Activated CD4-positive, alpha-beta T cell treated with anti-CD3 and anti-CD28 coated beads, Interleukin-2, amount 50 U/mL, for 16 hours (primary cell): ENCODE measurements at places on chromosomes 11 and 22.

- peak; percentile 84 for DNase-seq
These were observed 1.2 kb upstream of the RASGRP2 start for GRCh38 chr11:64745189-64745520.

DNA sequence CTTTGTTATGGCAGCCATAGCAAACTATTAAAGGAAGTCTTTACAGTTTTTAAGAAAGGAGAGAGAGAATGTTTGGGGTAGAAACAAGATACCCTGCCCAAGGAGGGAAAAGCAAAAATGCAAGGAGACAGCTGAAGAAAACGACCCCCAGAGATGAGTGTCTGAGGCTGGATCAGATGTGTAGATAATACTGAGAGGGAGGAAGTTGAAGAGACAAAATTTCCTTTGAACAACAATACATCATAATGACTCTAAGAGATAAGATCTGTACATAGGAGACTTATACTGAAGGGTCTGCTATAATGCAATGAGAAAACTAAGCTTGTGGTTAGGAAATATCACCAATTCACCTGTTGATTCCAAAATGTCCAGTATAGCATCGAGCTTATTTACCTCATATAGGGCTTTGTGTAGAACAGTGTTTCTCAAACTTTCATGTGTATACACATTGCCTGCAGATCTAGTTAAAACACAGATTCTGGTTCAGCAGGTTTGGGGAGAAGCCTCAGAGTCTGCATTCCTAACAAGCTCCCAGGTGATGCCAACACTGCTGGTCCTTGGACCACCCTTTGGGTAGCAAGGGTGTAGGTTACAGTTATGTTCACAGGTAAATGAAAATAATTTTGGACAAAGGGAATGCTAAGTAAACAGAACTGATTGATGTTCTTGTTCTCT lies 5.8 kb upstream of the CEP295 start:
- DNase-seq: no peak

GRCh38 chr11:62925308-62925707 lies 4.1 kb upstream of the CHRM1 start:
- no peak for DNase-seq

DNA sequence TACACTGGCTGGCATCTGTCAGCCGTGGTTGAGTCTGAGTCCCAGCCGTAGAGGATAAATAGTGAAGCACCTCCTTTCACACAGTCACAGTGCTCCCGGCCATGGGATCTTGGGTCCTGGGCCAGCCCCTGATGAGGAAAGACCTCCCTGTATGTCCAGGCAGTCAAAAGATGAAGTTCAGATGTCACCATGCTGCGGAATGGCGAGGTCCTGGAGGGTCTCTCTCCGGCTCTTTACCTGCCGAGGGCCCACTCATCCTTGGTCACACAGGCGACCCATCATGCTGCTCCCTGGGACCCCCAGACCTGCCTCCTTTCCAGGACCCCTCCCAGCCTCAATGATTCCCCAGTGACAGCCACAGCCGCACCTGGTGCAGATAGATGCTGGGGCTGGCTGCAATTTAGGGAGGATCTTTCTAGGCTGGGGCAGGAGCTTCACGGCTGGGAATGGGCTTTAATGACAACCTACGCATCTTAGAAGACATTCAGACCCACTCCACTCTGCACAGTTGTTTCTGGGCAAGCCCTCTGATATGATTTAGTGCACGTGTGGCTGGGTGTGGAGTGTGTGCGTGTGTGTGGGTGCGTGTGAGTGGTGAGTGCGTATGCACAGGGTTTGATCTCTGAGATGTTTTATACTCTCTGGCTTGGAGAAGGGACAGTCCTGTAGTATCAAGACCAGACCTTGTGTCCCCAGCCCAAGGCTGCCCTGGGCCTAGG lies 79.7 kb downstream of the FBLN1 start:
- no peak for DNase-seq

DNA sequence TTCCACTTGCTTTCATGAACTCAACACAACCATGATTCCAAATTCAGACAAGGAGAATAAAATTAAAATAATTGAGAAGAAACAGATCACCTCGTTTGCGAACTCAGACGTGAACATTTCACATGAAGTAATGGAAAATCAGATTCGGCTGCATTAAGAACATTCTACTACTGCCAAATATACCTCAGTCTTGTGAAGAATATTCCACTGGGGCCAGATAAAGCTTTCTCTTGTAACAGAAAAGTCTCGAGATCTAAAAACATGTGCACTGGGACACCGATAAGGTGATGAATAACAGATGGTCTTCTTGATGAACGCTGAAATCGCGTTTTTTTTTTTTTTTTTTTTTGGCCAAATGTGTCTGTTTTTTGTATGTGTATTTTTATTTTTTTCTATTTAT lies 761.1 kb downstream of the BRD1 start:
- DNase-seq: no peak

DNA sequence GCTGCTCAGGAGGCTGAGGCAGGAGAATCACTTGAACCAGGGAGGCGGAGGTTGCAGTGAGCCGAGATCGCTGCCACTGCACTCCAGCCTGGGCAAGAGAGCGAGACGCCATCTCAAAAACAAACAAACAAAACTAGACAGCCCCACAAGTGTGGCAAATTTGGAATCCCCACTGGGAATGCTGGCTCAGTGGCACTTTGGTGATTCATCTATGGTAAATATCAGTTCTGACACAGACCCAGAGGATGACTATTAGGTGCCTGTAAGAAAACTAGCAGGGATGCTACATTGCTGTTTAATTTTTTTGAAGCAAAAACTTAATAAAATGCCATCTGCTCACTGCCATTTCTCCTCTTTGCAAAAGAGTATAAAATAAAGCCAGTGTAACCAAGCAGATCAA lies 107.9 kb downstream of the NAT10 start:
- no peak for DNase-seq

DNA sequence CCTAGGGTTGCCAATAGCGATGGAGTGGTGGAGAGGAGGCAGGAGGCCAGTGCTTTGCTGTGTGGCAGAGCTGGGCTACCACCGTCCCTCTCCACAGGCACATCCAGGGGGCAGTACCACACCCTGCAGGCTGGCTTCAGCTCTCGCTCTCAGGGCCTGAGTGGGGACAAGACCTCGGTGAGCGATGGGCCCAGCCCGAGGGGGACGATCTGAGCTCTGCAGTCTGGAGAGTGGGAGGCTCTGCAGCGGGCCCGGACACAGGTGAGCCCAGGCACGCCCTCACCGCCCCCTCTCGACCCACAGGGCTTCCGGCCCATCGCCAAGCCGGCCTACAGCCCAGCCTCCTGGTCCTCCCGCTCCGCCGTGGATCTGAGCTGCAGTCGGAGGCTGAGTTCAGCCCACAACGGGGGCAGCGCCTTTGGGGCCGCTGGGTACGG lies 2.5 kb downstream of the PKP3 start:
- DNase-seq: no peak

DNA sequence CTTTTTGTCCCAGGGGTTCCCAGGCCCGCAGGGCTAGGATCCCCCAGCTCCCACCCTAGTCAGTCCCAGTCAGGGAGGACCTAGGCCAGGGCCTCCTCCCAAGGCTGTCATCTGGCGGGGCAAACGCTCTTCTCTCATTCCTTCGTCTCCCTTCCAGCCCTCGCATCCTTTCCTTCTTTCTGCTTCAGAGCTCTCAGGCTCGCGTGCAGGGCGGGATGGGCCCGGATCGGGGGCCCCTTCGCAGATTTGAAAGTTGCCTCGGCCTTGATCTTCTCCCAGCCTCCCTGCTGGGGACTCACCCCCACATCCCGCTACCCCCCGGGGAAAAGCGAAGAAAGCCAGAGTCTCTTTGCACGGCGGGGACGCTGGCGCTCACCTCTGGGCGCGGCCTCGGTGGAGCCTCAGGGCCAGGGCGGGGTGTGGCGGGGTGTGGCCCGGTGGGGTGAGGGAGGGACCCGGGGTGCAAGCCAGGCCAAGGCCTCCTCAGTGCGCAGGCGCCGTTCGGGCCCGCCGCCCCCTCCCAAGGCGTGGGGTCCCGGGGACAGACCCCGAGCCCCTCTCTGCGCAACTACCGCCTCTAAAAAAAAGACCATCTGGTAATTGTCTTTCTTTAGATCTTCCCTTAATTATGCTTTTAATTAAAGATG lies 14.8 kb upstream of the PAX6 start:
- DNase-seq: no peak

GRCh38 chr11:116114198-116114651 lies 610.0 kb upstream of the CADM1 start:
- DNase-seq: no peak

DNA sequence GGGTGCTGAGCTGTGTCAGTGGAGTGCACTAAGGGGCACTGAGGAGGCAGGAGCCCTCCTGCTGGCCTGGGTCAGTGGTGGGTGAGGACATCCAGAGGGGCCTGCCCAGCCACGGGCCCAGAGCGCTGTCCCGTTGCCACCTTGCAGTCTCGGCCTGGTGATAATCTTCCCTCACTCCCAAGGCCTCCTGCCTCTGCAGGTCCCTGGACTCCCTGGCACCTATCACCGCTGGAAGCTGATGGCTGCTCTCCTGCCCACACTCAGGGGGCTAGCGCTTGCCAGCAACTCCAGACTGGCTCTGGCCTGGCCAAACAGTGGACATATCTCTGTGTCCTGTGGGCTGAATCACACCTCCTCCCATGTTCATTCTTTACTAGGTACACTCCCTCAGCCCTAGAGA lies 86.5 kb upstream of the PITPNB start:
- DNase-seq: no peak

GRCh38 chr22:27748349-27748748 lies 53.2 kb downstream of the MN1 start:
- no peak for DNase-seq

DNA sequence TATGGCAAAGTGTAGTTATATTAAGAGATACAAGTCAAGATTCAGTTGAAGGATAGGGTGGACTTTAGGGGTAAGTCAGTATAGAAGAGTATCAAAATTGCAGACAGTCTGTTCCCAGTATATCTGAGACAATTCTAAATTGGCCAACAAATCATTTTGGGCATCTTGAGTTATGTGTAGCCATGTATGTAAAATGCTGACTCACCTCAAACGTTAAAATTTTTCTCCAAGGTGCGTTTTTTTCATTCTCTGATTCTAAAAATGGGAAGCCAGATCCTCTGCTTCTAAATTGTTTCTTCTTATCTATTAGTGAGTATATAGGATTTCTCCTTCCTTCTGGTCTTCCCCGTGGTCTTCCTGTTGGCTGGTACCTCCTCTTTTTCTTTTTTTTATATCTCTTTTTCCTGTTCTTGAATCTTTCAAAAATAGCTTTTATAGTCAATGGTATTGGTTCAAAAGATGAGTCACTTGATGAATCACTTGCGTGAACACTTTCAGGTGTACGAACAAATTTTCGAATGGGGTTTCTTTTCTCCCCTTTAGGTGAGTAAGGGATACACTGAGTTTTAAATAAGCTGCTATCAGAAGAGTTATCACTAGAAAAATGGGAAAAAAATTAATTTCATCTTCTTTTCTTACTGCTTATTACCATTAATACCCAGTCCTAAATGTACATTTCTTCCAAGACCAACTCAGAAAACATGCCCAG lies 3.2 kb downstream of the TAF1D start:
- peak; percentile 74 for DNase-seq

DNA sequence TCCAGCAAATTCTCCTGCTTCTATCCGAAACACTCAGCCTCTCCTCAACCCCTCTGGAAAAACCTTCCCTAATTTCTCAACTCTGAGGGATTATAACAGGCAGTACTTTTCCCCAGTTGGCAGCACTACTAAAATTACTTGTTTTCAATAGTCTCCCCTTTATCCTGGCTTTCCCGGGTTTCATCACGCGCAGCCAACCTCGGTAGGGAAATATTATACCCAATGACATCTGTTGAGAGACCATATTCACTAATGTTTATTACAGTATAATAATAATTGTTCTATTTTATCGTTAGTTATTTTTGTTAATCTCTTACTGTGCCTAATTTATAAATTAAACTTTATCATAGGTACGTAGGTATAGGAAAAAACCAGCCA lies 330 bp upstream of the POLD3 start:
- no peak for DNase-seq

DNA sequence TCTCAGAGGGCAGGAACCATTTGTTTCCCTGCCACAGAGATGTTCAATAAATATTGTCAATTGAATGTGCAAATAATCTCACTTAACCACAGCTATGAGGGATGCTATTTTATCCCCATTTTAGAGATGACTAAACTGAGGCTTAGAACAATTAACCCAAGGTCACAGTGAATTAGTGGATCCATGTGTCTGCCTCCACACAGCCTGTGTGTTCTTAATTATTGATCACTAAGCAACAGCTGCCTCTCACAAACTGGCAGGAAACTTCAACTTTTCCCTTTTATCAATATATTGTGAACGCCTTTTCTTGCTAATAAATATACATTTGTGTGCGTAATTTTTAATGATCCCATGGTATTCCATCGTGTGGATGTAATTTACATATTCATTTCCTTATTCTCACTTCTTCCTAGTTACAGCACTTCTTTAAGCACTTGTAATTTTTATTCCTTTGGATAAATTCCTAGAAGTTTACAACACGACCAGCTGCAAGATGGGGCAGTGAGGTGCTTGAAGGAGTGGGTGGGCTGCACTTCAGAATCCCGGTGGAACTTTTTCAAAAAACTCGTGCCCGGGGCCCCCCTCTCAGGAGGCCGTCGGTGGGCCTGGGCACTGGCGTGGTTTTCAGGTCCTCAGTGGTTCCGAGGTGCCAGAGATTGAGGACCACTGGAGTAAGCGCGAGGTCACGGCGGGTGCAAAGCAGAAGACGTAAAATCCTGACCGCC lies 915 bp upstream of the SREBF2 start:
- DNase-seq: no peak

GRCh38 chr11:72230764-72231365 lies 6.3 kb downstream of the INPPL1 start:
- DNase-seq: no peak

GRCh38 chr22:32720924-32721323 lies 80.6 kb upstream of the TIMP3 start:
- DNase-seq: no peak

DNA sequence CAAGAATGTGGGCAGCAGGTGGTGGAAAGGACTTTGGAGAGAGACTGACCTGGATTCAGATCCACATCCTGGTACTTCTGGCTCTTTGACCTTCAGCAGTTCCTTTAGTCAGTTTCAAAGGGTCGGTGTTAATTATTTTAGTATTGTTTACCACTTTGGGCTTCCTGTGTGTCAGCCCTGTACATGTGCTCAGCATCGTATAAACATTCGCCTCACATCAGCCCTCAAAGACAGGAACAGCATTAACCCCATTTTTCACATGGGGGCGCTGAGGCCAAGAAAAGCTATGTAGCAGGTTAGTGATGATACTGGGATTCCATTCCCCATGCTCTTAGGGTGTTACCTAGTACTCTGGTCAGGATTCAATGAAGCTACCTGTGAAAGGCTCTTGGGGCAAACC lies 72.1 kb upstream of the YWHAH start:
- no peak for DNase-seq

DNA sequence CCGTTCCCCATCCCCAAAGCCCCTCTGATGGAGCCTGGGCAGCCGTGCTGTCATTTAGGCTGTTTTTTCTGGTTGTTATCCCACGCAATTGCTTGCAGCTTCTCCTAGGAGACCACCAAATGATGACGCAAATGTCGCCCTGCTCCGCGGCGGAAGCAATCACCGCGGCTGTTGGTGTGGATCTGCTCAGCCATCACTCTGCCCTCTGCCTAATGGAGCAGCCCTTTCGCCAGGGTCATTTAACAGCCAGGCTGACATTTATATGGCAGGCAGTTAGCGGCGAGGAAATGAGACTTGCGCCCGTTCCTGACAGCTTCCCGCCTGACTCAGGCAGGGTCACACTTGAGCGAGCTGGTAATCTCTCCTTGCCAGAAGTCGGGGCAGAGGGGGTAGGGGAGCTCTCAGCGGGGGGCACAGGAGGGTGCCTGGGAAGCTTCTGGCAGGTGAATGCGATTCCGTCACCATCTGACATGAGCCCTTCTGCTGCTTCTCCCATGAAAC lies 97.9 kb upstream of the RTL6 start:
- DNase-seq: no peak

- peak; percentile 39 for DNase-seq
These were observed 44.6 kb downstream of the RDX start for GRCh38 chr11:110251836-110252235.
